ENCODE measurements at places on chromosomes 11 and 22.
A peak's percentile ranks its signal among the peaks of the same experiment; 100 is the strongest.

GRCh38 chr22:45101515-45102227, 62.1 kb upstream of the NUP50 start:
- DNase-seq: peak; percentile 14

- no peak for DNase-seq
These were observed 26.2 kb downstream of the SHISA8 start for GRCh38 chr22:41888627-41889200.

DNA sequence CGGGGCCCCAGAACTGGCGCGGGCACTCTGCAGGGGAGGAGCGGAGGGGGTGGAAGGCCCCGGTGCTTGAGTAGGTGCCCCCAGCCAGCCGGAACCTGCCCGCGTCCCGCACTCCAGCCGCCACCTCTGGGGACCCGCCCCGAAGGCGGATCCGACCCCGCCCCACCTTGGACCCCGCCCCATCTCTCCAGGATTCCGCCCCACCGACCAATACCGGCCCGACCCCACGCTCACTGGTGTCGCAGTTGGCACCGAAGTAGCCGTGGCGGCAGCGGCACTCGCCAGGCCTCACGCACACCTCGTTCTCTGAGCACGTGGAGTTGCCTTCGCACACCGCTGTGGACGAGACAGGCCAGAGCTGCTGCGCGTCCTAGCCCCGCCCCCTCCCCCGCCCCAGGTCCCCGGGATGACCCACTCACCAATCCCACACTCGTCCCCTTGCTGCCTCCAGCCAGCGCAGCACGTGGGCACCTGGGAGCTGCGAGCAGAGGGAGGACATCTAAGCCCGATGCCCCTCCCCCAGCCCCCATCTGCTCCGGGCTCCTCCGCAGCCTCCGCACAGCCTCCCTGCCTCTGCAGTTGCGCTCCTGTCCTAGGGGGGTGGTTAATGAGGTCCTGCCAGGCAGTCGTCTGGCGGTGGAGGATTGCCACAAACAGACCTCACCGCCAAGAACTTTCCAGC, 6.0 kb downstream of the SCARF2 start:
- DNase-seq: no peak

DNA sequence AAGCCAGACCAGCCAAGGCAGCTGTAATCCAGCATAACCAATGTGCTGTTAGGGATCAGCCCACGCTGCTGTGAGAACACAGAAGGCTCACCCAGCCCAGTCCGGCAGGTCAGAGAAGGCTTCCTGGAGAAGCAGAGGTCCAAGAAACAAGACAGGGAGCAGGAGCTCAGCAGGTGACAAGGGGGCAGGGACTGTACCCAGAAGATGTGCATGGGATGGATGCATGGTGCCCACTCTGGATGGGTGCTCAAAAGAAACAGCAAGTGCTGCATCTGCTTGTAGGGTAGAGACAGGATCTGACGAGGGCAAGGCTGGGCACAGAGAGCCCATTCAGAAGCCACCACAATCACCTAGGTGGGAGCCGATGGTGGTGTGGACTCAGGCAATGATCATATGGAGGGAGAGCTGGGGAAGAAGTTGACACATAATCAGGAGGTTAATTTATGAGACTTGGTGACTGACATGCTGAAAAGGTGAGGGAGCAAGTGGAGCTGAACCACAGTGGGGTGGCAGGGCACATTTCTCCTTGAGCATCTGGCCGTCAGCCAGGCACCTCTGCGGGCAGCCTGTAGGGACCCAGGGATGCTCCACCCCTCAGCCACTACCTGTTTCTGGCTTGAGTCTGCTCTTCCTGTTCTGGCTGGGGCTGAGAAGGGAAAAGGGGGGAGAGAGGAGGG, 102.3 kb upstream of the DRD2 start:
- peak; percentile 1 for DNase-seq
